Stimulated activated naive CD8-positive, alpha-beta T cell treated with anti-CD3 and anti-CD28 coated beads, Interleukin-15, amount 100 ng/mL, for 72 hours (primary cell): ENCODE measurements at places on chromosomes 6 and 20.

DNA sequence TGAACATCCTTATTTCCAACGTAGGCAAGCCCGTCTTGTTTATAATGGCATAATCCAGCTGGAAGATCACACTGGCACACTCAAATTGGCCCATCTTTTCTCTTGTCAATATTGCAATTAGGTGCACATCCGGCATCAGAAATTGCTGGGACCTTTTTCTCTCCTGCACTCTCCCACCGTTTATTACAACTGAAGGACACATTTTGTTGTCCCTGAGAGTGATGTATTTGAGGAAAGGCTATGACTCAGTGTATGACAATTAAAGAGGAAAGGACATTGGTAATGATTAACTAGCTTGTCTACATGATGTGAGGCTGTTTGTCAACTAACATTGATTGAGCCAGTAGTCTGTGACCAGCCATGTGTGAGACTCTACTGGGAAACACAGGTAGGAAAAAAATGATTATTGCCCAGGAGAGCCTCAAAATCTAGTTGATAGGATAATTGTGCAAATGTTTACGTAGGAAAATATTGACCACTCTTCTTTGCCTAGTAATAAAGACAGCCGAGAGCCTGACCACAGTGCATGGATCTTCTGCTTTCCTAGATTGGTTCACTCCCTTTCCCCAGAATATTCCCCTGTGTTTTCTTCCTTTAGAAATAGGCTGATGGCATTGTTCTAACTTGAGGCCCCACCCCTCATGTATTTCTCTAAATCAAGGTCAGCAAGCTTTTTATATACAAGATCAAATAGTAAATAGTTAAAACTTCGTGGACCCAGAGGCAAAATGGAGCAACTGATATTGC, 230.0 kb upstream of the BTBD3 start:
- DNase-seq = no peak

DNA sequence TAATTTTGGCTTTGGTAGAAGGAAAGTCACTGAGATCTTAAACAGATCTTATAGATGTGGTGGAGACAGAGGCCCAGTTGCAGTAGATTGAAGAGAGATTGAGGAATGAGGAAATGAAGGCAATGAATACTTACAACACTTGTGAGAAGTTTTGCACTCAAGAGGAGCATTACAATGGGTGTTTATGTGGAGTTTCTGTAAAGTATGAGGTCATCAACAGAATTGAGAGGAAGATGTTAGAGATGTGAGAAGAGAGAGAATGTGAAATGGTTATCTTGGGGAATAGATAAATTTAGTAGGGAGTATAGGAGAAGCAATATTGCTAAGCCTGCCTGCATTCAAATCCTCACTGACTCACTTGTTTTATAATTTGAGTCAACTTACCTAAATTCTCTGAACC, 83.4 kb downstream of the GFRAL start:
- DNase-seq = no peak

DNA sequence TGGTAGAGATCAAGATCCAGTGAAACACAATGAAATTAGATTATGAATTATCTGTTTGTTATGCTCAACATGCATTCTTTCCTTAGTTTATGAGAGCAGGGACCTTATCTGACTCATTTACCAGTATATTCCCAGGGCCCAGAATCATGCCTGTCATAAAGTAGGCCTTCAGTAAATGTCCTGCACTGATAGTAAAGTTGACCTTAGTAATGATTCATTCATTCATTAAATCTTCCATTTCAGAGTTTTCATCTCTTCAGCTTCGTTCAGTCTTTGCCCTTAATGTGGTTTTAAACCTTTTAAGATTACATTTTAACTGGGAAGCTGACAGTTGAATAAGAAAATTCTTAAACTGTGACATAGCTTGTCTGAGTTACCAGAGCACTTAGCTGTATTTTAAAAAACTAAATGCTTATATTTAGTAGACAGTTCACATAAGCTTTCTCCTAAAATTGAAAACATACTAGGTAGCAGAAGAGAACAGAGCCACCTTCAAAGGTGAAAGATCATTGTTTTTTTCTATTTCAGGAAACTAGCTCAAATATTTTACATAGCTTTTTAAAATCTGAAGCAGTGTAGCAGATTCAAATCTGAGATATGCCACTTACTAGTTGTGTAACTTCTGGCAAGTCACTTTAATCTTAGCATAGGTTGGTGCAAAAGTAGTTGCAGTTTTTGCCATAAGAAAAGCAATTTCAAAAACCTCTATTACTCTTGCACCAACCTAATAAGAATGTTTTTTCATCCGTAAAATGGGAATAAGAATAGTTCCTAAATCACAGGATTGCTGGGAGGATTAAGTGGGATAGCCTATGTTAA, 41.4 kb downstream of the MCM8 start:
- no peak for DNase-seq

GRCh38 chr20:4581838-4582237, 139.9 kb upstream of the PRND start:
- DNase-seq = no peak

DNA sequence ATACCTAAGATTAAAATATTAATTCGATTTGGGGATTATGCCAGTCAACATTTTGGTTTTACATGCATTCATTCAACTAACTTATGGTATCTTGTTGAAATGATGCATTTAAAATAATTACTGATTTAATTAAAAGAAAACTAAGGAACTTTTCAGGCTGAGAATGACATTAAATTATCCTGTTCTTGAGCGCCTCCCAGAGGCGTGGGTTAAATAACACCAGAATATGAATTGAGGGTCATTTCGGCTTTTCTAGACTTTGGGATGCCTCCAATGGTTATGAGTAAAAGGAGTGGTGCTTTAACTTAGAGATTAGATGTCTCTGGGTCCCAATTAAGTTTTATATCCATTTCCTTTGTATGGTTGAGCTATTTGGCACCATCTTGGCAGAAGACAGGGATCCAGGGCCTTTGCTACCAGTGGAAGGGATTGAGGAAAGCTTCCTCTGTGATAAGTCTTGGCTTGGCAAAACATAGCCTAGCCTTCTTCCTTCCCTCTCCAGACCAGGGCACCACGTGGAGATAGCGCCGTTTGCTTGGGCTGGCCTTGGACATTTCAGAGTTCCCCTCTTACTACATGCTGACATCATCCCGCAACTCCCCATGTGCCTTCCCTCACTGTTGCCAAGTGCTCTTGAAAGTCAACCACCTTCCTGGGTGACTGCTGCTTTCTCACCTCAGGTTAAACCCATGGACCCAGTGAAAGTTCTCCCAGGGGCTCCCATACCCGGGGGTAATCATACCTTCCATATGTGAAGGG, 28.7 kb downstream of the GNAS start:
- DNase-seq = no peak

DNA sequence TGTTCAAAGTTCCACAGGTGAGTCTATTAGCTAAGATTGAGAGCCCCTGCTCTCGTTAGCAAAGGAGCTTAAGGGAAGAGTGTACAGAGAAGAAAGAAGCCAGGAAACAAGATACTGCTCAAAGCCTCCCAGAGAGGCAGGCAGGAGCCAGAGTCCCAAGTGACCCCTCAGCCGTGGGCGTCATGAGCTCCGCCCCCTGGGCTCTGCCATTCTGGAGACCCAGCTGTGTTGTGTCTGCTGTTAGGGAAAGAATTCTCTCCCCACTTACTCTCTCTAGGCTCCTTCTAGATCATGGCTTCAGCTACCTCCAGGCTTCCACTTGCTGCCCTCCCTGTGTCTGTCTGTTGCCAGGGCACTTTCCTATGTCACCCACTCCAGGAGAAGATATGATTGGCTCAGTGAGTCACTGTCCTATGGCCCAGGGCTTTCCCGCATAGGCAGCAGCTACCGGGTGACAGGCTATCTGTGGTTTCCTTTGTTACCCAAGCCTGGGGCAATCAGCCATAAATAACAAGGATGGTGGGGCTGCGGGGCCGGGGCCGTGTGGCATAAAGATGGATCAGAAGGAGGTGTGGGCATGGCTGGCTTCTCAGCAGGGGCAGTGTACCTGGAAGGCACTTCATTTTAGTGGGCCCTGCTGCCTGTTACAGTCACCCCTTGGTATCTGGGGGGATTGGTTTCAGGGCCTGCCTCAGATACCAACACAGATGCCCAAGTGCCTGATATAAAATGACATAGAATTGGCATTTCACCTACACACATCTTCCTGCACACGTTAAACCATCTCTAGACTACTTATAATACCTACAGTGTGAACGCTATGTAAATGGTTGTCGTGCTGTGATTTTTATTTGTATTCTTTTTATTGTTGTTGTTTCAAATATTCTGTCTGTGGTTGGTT, 118.9 kb downstream of the ARMC2 start:
- peak; percentile 15 for DNase-seq

DNA sequence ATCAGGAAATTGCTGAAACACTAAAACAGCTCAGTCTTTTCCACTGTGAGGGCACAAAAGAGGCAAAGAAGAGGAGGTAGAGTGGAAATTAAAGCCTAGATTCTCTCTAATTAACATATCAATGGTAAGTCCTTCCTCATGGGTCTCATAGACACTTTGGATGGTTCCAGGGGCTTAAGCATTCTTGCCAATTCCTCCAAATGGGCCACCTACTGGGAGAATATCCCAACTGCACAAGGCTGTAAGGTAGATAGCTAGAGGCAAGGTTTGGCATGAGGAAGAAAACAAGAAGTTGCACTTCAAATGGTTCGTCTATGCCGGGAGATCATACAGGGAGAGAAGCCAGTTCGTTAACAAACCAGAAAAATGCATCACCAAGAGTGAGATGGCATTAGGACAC, 107.6 kb upstream of the KHDRBS2 start:
- DNase-seq = no peak

DNA sequence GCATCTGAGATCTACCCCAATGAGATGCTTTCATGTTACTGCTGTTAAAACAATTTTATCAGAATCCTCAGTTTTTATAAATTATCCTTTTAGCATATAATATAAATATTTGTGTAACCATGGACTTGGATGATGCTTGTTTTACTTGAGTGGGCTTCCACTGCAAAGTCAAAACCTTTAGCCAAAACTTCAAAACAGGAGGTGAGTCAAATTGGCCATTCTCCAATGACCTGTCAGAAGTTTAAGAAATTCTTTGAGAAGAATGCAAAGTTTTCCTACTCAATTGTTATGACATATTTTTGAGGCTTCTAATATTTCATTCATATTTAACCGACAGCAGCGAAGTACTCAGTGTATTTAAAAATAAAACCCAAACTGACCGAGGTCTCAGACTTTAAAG, 507.9 kb downstream of the EYS start:
- DNase-seq = no peak

DNA sequence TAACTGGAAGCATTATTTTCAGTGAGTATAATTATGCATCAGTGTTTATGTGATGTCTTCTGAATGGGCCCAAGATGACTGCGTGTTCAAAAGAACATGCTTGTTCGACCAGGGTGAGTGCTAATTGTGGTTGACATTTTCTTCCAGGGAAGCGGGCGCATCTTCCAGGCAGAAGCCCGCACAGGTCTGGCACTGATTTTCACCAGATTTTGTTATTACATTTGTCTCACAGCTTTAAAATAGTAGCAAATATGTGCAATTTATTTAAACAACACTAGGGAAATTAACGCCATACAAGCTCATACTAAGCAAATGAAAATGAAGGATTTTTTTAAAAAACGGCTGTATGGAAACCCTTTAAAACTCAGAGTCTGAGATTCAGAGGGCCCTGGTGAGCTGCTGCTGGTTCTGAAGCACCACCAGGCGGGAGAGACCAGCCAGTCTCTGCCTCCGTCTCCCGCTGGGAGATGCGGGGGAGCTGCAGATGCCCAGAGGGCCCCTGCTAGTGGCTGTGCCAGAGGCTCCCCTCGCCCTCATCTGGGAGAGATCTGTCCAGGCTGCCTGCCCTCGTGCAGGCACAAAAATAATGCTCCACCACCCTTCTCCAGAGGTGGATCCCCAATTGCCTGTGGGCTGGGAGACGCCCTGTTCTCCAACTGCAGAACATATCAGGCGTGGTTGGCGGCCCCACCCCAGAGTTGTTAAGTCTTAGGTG, 297.0 kb downstream of the TAF4 start:
- DNase-seq = no peak

GRCh38 chr6:137781639-137782038, 85.4 kb upstream of the TNFAIP3 start:
- DNase-seq = no peak

GRCh38 chr20:6877633-6878032, 110.1 kb downstream of the BMP2 start:
- DNase-seq = no peak

DNA sequence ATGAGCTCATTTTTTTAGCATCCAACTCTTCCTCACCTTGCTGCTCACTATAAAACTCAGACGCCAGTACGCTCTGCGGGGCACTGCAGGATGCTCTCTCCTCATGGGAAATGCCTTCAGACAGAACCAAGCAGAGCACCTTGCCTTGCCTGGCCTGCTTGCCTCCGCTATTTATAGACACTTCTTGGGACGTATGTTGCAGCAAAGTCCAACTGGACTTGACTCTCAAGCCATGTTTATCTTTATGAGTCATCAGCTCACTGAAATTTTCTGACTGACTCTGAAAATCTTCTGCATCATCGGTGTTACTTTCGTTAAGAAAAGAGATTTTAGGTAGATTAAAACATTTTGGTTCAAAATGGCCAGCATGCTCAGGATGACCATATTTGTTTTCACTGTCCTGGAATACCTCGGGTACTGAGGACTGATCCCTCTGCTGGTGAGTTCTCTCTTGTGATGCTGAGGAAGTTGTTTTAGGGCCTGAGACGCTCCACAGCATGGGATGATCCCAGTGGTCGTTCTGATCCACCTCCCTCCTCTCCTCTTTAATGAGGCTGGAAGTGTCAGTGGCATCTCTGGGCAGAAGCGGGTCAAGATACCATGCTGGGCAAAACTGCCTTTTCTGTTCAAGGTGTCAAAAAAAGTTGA, 204.5 kb downstream of the KIF16B start:
- DNase-seq = no peak
